ENCODE measurements at places on chromosomes 12 and 14.

DNA sequence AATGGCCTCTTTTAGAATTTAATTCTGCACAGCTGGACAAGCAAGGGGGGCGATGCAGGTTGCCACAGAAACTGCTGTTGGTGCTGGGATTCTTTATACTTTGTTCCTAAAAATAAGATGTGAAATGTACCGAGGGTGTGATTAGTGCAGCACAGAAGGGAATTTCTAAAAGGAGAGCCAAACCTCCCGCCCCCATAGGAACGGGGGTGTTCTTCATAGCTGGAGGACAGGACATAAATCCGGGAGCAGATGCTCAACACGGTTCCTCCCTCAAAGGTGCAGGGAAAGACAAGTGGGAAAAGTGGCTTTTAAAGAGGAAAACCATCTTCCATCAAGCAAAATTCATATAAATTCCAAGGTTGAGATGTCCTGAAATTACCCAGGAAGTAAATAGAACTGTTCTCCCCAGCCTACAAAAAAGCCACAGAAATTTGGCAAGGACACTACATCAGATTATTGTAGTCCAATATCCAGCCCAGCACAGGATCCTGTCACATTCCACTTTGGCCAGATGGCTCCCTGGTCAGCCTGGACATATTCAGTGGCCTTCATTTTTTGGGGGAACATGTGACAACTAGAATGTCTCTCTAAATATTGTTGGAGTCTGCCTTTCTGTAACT is 51.4 kb upstream of the TMX1 start:
- no peak for DNase-seq

DNA sequence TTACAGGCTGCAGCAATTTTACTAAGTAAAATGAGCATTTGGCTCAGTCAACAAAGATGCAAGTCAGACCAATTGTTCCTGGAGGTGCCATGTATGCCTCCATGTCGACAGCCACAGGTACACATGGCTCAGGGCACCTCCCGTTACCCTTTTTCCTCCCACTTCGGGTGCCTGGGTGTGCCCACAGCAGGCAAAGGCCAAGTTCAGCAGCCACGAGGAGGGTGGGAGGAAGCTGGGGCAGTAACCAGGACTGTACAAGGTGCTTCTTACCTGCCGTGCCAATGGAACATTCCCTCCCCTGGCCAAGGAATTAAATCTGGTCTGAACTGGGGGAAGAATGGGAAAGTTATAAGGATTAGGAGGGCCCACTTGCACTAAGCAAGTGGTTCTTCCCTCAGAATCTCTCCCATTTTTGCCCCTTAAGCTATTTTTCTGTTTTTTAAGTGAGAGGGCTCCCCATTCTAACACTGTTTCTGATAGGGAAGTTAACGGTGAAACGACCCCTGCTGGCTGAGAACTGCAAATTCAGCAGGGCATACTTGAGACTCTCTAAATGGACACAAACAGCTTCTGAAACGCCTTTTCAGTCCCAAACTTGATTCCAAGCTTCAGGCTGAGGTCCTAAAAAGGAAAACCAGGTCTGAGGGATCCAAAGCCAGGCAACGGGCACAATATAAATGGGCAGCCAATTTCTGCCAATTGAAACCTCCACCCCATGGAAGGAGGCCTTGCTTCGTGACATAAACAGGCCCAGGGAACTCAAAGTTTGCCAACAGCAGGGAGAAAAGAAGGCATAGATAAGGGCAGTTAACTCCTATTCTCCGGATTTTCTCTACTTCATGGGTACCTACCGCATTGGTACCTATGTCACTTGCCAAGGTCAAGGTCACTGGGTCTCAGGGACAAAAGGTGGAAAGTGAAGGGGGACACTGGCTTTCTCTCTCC is 24.8 kb downstream of the CLECL1 start:
- DNase-seq: peak; percentile 5

GRCh38 chr12:118013283-118013682 is 3.2 kb upstream of the RFC5 start:
- no peak for DNase-seq

DNA sequence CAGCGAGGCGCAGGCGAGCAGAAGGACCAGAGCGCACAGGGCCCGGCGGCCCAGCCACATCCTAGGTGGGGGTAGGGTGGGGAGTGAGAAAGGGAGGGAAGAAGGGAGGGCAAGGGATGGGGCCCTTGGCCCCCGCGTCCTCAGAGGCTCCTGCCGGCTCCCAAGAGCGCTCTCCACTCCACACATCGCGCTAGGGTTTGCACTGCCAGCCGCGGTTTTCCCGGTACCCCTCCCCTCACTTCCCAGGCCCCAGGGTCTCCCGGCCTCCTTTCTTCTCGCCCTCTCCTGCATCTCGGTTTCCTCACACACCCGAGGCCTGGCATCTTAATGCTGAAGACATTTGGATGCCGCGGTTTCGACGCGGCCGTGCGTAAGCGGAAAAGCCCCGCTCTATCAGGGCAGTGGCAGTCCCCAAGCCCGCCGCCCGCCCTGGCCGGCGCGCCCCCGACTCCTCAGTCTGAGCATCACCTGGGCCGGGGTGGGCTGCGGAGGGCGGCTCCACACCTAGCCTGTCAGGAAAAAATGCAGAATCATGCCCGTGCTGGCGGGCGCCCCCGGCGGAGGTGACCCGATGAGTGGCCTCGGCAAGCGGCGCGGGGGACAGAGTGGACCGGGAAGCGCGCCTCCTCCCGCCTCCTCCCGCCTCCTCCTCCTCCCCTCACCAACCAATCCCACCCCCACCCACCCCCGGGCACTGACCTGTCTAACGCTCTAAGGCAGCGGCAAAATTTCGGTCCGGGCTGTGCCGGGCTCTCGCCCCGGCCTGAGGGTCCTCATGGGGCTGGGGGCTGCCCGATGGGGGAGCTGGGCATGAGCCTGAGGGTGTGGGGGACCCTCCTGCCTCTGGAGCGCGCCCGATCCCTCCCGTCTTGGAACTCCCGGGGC is 686 bp downstream of the B4GALNT1 start:
- no peak for DNase-seq

- no peak for DNase-seq
These were observed 310.0 kb upstream of the DDHD1 start for GRCh38 chr14:53462931-53463778.

DNA sequence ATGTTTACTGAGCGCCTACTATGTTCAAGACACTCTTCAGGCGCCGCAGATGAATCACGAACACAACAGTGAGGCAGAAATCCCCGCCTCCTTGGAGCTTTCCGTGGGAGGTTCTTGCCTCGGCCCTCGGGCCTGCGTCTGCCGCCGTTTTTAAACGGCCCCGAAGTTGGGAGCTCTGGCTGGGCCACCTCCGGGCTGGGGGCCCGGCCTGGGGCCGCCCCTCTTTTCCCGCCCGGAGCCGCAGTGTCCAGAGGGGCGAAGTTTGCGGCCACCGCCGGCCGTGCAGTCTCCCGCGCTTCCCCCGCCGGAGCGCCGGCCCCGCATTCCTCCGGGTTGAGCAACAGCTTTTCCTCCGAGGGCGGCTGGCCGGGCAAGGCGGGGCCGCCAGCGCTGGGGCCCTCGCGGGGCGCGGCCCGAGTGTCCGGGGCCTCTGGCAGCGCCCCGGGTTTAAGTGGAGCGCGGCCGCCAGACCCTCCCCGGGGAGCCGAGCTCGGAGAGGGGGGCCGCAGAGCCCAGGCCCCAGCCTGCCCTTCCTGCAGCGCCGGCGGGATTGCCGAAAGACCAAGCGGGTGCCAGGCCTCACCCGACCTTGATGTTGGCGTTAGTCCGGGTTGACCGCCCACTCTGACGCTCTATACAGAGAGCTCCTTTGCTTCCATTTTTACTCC is 18.7 kb upstream of the CTDSP2 start:
- no peak for DNase-seq

- DNase-seq: no peak
These were observed 45.8 kb downstream of the MLXIP start for GRCh38 chr12:122124370-122124769.

DNA sequence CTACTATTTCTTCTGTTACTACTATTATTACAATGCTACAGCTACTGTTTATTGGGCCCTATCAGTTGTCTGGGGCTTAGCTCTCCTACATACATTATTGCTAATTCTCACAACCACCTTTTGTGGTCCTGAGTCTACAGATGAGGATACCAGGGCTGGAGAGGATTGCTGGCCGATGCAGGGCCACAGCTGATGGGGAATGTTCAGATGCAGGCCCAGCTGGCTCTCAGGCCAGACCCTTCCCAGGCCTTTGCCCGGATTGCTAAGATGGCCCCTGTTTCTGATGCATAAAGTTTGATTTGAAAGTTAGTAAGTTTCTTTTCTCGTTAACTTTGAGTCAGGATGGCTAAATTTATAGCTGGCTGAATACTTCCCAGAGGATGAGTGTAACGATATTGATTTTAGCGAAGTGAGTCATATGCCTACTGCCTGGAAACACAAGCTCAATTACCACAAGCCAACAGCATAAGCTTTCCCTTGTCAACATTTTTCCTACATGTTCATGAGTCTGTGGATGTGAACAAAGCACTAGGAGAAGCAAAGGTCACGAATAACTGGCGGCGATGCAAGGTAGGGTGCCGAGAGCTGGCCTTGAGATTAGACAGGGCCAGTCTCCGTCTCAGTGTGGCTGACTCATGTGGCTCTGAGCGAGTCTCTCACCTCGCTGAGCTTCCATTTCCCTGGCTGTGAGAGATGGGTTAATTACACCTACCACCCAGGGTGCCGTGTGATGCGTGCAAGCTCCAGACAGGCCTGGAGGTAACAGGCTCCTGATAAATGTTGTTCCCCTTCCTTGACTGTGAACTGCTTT is 111.0 kb downstream of the BEGAIN start:
- DNase-seq: peak; percentile 67

DNA sequence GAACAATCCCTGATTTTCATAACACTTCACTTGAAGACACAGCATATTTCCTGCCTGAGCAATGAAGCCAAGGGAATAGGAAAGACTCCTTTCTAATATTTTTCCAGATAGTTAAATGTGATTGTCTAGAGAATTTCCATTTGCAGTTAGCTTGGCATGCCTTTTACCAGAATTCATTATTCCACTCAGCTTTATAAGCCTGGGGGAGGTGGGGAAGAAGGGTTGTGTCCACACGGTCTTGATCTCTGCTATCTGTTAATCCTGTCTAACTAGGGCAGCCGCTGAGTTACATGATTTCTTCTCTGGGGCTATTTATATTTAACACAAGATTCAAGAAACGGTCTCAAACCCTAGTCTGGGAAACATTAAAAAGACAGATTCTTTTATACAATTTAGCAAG is 146.6 kb upstream of the FSCB start:
- no peak for DNase-seq

GRCh38 chr14:101179691-101180211 is 276.2 kb upstream of the RTL1 start:
- no peak for DNase-seq

GRCh38 chr12:7907009-7907408 is 29.0 kb downstream of the SLC2A3 start:
- DNase-seq: no peak

DNA sequence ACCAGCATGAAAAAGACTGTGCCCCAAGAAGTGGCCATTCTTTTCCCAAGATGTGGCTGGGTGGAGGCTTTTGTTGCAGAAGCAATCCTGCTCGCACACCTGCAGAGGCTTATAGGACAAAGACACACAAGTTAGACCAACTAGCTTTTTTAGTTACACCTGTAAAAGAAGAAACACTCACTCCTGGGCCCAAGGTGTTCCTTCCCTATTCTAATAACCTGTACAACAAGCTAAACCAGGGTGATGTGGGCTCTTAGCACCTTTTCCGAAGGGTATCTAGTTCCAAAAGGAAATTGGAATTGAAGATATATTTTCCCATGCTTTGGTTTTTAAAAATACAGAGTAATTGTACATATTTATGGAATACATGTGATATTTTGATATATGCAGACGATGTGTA is 31.0 kb downstream of the ENTPD5 start:
- no peak for DNase-seq

- no peak for DNase-seq
These were observed 52.0 kb downstream of the RASSF9 start for GRCh38 chr12:85784096-85784720.

DNA sequence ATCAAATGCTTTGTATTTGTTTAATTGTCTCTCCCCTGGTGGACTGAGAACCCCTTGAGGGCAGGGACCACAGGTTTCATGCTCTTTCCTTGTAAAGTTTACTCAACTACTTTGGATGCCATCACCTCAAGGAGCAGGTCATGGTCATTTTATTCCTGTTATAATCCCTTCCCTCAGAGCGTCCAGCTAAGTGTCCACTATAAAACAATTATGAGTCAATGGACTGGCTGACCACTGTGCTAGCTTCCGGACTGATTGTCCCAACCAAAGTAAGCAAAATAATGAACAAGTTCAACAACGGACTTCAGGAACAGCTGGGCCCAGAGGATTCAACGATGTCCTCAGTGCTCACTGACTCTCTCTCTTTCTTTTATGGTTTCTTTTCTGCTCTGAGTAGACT is 18.2 kb downstream of the AK7 start:
- no peak for DNase-seq

DNA sequence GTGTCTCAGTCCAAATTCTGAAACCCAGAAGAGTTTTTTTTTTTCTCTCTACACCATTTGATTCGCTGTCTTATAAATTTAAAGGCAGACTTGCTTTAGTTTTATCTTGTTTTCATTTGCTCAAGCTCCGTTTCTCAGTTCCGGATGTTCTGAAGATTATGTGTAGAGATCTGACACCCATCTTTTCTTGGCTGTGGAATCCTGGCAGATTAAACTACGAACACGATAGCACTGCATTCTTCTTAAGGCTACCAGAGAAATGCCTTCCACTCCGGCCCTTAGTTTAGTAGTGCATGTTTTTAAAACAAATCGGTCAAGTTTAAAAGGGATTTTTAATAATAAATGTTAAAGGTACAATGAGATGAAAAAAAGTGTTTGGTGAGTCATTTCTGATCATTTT is 106.4 kb downstream of the LMO3 start:
- no peak for DNase-seq

- no peak for DNase-seq
These were observed 3.2 kb downstream of the SPTLC2 start for GRCh38 chr14:77613201-77613600.

- DNase-seq: no peak
These were observed 235.3 kb downstream of the CCDC91 start for GRCh38 chr12:28425526-28425925.

- DNase-seq: no peak
These were observed 570 bp upstream of the MRPS35 start for GRCh38 chr12:27709932-27710591.

DNA sequence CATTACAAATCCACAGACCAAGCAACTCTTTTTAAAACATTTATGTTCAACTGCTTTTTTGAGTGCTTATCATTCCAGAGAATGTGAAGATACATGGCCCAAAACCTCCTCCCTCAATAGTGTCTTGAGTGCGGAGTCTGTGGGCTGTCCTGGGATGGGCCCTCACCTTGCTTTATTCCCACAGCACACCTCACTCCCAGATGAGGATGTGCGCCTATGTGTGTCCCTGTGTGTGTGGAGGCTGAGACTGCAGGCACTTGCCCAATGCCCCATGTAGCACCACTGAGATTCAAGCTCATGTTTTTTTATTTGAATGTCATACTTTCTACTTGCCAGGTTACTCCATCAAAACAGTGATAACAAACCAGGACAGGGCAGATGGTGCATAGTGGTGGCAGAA is 291.7 kb downstream of the CACNA1C start:
- DNase-seq: no peak

All from NCI-H2107 (cell line).